ENCODE measurements at places on chromosomes 4 and X. TPM values are rescaled to one million over a fixed set of nuclear protein-coding genes. Genes with fewer than 3 reads are reported as not detected.

Gene RWDD4
- total RNA-seq = 18.2 TPM

Gene AMTN
- total RNA-seq = not detected

Gene TIGD2
- total RNA-seq = 4.4 TPM

Gene HTN1
- total RNA-seq = not detected

Gene MAOA
- 102 TPM for total RNA-seq

Gene CTSO
- 14.5 TPM for total RNA-seq

Gene ZCCHC12
- total RNA-seq = 3.7 TPM

Gene TEC
- 9.3 TPM for total RNA-seq

Gene ERAS
- not detected for total RNA-seq

Gene FAAH2
- 10.6 TPM for total RNA-seq

Gene PALLD
- total RNA-seq = 229 TPM

Gene PKD2
- total RNA-seq = 33.1 TPM

Gene SSX4
- not detected for total RNA-seq

Gene HTN3
- not detected for total RNA-seq

Gene NFKB1
- total RNA-seq = 38.5 TPM

Gene XAGE2
- not detected for total RNA-seq

Gene HTR2C
- total RNA-seq = 1.7 TPM

Gene YY2
- 0.98 TPM for total RNA-seq

Gene CT83
- total RNA-seq = not detected

Gene RBM47
- 61.1 TPM for total RNA-seq

Gene N4BP2
- total RNA-seq = 7.4 TPM

Gene ARMCX2
- 30.2 TPM for total RNA-seq

Gene CT45A1
- total RNA-seq = not detected

Gene ARHGAP4
- total RNA-seq = 36.6 TPM

Gene MAPK10
- total RNA-seq = 123 TPM

Gene AFM
- not detected for total RNA-seq

Gene PLS3
- 382 TPM for total RNA-seq

Gene DNAAF6
- total RNA-seq = not detected

Gene LAP3
- 77.6 TPM for total RNA-seq

Gene RTL5
- total RNA-seq = 4.4 TPM

Gene COX7B2
- not detected for total RNA-seq

Gene RTL3
- not detected for total RNA-seq

Gene RAB33A
- total RNA-seq = 0.98 TPM

Gene NLGN3
- total RNA-seq = 1.7 TPM
